ENCODE measurements at places on chromosomes 12 and 14.

DNA sequence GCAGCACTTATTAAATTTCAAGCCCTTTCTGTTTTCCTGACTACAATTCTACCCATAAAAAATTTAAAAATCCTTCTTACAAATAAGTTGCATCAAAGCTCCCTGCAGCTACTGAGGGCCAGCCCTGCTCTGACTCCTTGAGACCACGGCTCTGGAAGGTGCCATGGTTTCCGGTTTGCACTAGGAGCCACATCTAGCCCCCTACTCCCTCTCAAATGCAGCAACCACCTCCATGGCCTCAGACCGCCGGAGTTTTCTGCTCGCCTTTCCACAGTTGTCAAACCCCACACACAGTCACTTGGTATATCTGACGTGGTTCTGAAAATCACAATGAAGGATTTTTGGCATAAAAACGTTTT, 30.1 kb downstream of the P2RX4 start:
- DNase-seq: no peak

DNA sequence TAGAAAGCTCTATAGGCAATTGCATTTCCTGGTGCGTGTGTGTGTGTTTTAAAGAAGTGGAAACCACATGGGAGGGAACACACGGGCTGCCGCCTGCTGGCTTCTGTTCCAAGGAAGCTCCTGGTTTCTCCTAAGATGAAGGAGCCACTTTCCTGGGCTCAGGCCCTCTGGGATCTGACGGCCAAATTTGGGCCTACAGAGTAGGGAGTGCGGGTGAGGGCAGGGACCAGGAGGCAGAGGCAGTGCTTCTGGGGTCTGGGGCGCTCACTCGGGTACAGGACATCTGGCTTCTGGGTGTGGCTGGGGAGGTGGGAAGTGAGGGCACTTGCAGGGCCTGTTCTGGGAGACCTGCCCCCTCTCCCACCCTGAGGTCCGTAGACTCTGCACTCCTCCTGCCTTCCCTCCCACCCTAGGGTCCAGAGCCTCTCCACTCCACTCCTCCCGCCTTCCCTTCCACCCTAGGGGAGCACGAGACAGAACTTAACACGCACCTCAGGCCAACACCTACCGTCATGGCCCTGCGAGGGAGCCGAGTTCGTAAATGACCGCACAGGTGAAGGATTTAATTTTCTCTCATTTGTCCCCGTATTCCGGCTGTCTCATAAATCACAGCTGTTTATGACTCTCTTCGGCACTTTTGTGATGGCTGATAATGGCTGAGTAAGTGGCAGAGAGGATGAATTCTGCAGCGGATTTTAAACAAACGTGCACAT, 127.7 kb downstream of the KIF26A start:
- DNase-seq: no peak

GRCh38 chr14:75094896-75095295, 25.5 kb downstream of the ZC2HC1C start:
- DNase-seq: no peak

GRCh38 chr12:59733200-59733599, 137.4 kb downstream of the SLC16A7 start:
- no peak for DNase-seq

GRCh38 chr14:69749956-69750355, 17.0 kb upstream of the SRSF5 start:
- no peak for DNase-seq

- no peak for DNase-seq
Measured at GRCh38 chr12:65968359-65968758, 144.1 kb downstream of the HMGA2 start.

GRCh38 chr12:57896115-57896433, 45.3 kb upstream of the ATP23 start:
- peak; percentile 51 for DNase-seq

GRCh38 chr12:93944201-93944600, 204.2 kb upstream of the PLXNC1 start:
- DNase-seq: peak; percentile 24

- no peak for DNase-seq
Measured at GRCh38 chr12:113634982-113635381, 163.3 kb upstream of the LHX5 start.

- DNase-seq: no peak
Measured at GRCh38 chr12:120013659-120014380, 24.8 kb downstream of the BICDL1 start.

DNA sequence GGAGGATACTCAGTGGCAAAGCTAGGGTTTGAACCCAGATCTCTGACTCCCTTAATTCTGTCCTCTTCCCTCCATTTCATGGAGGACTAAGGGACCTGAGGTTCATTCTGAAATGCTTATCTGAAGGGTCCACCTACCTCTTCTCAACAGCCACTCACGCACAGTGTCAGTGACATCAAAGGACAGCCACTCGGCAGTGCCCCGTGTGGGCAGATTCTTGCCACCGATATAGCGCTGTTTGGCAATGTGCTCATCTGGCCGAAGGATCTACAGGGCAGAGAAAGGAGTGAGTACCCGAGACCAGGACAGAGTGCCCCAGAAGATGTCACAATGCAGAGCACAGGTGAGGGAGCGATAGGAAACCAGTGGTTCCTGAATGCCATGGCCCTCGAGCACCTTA, 10.8 kb downstream of the TGFB3 start:
- DNase-seq: no peak

DNA sequence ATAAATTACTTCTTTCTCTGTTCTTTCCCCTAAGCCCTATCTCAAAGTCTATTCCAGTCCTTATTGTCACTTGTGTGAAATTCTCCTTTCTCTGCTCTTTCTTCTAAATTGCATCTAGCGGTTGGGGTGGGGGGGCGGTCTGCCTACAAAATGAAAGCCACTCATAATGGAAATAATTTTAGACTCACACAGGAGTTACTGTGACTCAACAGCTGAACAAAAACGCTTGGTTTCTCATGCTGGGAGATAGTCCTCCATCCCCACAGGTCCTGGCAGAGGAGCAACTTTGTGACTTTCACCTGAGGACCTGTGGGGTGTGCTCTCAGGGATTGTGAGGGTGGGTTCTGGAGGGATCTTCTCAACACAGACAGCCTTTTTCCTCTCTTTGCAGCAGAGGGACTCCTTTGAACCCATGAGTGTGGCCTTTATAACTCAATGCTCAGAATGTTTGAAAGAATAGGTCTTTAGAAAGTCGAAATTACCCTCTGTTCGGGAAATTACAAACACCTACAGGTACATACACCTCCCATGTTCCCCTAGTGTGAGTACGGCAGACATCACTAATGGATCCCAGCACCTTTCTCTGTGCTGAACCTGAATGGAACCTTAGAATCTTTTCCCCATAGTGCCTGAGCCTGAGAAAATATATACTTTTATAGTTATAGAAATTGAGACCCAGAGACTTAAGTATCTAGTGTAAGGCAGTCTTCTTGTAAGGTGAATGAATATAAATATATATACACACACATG, 109.7 kb downstream of the CHST11 start:
- no peak for DNase-seq

DNA sequence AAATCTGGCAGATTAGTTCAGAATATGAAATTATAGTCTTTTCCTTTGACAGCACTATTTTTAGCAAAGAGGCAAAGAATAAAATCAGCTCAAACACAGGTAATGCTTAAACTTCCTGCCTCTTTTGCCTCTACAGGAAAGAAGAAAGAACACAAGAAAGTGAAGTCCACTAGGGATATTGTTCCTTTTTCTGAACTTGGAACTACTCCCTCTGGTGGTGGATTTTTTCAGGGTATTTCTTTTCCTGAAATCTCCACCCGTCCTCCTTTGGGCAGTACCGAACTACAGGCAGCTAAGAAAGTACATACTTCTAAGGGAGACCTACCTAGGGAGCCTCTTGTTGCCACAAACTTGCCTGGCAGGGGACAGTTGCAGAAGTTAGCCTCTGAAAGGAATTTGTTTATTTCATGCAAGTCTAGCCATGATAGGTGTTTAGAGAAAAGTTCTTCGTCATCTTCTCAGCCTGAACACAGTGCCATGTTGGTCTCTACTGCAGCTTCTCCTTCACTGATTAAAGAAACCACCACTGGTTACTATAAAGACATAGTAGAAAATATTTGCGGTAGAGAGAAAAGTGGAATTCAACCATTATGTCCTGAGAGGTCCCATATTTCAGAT, 17.4 kb downstream of the TMPO start:
- DNase-seq: peak; percentile 58

- no peak for DNase-seq
Measured at GRCh38 chr12:3681595-3682061, 71.3 kb downstream of the CRACR2A start.

GRCh38 chr12:54689984-54690383, 41.8 kb upstream of the DCD start:
- DNase-seq: no peak

DNA sequence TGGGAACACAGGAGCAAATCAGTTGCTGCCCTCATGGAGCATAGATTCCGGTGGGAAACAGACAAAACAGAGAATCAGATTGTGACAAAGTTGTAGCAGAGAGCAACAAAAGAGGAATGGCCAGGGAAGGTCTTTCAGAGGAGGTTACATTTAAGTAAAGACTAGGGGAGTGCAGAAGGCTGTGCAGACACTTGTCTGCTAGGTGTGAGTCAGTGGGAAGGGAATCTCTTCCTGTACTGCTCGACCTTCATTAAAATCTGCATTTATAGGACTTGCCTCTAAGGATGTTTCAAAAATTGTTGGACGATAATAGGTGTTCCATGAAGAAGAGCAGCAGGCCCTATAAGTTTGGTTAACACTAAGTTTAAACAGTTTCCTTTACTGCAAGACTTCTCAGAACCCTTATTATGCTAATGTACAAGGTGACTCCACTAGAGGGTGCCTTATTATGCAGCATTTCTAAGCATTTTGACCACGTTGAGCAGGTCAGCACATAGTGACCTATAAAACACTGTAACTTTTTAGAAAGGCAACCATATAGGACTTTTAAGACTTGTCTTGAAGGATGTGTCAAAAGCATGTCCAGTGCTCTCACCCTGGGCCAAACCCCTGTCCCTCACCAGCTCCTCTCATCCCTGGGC, 91.8 kb upstream of the RIC8B start:
- DNase-seq: peak; percentile 11

- DNase-seq: peak; percentile 45
Measured at GRCh38 chr14:69268223-69268622, 8.3 kb downstream of the GALNT16 start.
